Retinal pigment epithelial cell (primary cell): ENCODE measurements at places on chromosomes 5 and 9.

DNA sequence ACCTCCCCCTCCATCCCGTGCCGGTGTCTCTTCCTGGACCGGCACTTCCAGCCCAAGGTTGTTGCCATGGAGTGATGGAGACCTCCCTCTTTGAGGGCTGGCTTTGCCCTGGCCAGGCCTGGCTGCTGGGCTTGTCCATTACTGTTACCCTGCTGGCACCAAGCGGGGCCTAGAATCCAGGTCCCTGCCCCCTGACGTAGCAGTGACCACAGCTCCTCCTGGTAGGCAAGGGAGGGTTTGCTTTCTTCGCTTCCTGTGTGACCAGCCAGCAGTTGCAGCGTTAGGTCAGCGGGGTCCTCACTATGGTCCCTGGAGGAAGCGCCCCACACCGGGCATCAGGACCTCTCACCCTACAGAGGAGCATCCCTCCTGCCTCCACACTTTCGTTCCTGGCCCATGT, 146.7 kb upstream of the COL5A1 start:
- DNase-seq, result no peak

DNA sequence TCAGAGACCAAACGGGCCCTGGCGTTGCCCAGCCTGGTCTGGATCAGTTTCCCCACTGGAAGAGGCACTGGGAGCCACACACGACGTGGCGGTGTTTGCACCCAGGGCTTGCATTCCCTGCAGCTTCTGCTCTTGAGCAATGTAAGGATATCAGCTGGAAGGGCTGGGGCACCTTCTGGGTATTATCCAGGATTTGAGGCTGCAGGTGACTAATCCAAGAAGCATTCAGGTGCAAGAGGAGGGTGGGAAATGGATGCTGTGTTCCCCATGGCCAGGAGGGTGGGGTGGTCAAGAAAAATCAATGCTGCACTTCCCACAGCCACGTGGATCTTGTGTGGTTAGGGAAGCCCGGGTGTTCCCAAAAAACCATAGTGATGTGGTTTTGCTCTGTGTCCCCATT, 430.9 kb downstream of the IRX2 start:
- no peak for DNase-seq

GRCh38 chr5:177426566-177427210, at the start of gene GRK6:
Gene GRK6 (plus strand): TSS chr5:177426676. CDS start chr5:177426846, 170 bp downstream.
- DNase-seq, result no peak

DNA sequence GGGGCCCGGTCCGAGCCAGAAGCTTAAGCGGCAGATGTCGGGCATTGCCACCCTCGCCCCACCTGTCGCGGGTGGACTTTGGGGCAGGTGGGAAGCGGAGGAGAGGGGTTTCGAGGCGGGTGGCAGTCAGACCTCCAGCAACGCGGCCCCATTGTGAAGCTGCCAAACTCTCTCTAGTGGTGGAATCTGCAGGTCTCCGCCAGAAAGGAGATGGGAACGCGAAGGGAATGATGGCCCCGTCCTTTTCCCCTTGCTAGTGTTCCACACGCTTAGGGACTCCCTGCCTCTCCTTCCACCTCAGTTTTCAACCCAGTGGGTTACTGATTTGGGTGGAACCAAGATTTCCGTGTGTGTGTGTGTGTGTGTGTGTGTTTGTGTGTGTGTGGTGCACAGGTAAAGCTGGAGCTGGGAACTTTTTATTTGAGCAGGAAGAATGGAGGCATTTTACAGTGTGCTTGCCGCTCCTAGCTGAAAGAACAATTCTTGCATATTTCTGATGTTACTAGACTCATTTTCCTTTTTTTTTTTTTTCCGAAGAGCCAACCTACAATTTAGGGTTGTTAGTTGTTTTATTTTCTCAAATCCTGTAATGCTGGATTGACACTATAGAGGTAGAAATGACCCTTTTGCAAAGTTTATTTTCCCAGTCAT, 1.3 kb downstream of the MACIR start:
- no peak for DNase-seq

- DNase-seq, result no peak
These were observed 111.0 kb upstream of the PLCXD3 start for GRCh38 chr5:41621420-41621819.

DNA sequence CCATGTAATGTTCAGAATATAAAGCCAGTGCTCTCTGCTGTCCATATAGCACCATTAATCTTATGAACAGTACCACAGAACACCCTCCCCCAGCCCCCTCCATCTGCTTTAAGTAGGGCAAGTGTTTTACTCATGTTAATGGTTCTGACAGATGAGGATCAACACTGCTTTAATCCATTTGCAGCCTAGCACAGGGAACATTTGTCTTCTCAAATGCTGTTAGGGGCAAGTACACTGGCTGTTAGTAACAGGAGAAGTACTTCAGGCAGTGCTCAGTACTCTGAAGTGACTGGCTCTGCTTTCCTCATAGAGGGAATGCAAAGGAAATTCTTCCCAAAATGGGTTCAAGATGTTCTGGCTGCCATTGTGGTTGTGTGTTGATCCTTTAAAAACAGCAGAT, 202.6 kb downstream of the DCP2 start:
- DNase-seq, result no peak

DNA sequence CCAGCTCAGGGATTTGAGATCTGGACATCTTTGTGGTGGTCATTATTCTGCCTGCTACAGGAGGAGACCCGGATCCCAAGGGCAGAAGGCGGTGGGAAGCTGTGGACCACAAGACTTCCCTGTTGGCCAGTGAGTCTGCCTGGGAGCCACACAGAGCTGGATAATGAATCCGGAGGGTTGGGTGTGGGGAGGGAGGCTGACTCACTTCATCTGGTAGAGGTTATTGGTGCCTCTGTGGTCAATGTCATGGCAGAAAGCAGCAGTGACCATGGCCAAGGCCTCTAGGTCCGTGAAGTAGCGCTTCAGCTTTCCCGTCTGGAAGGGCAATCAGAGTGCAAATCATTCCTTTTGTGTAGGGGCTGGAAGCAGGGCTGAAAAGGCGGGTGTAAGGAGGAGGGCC, 58.5 kb downstream of the PDE6A start:
- no peak for DNase-seq

- DNase-seq, result no peak
These were observed 34.5 kb downstream of the KCTD16 start for GRCh38 chr5:144205141-144205551.

DNA sequence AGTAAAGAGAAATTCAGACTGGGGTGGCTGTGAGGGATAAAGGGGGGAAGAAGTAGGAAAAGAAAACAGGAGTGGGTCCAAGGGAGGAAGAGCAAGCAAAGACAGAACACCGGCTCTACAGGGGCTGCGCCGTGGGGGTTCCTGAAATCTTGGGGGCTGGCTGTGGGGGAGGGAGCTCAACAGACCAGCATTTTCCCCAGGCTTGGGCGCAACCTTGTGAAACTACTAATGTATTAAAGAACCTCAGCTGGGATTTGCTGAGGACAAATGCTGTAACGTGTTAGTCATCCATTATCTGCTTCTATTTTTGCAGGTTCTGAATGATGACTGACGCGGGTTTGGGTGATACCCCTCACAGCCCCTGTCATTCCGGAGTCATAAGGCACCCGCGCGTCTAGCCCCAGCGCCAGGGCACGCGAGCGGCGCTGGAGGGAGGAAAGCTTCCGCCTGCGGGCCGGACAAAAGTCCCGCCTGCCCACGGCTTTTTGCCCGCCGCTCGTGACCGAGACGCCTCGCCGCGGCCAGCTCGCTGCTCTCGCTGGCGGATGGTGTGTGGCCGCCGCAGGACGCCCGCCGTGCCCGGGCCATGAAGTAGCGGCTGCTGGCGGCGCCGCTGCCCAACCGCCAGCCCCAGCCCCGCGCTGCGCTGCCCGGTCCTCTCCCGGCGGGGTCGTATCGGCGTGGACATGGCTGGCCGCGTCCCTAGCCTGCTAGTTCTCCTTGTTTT, 110.6 kb downstream of the PAM start:
- peak; percentile 71 for DNase-seq

DNA sequence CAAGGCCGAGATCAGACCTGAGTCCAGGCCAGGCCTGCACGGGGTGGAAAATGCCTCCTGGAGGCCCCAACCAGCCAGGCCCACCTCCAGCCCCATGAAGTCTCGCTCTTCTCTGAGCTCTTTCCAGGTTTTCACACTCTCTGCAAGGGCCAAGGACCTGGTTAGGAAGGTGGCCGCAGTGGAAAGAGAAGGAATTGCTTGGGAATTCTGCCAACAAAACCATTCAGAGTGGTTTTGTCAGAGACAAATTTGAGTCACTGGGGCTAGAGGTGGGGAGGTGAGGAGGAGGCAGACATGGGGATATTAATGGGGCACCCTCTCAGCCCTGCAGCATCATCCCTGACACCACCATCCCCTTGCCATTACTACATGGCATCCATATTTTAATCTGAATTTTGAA, 261.0 kb downstream of the ROR2 start:
- no peak for DNase-seq
